ENCODE measurements at places on chromosomes 12 and 14. TPM values are rescaled to one million over a fixed set of nuclear protein-coding genes. Genes with fewer than 3 reads are reported as not detected.

The GLIPR1L1 gene
- total RNA-seq: not detected

The HELB gene
- total RNA-seq: 6.4 TPM

The GARIN6 gene
- total RNA-seq: not detected

The APOLD1 gene
- 8.4 TPM for total RNA-seq

The MGAT2 gene
- total RNA-seq: 73.3 TPM

The KCNC2 gene
- total RNA-seq: not detected

The FOXN4 gene
- 0.12 TPM for total RNA-seq

The C3AR1 gene
- total RNA-seq: 0.40 TPM

The CD4 gene
- not detected for total RNA-seq

The ASCL1 gene
- not detected for total RNA-seq

DNA sequence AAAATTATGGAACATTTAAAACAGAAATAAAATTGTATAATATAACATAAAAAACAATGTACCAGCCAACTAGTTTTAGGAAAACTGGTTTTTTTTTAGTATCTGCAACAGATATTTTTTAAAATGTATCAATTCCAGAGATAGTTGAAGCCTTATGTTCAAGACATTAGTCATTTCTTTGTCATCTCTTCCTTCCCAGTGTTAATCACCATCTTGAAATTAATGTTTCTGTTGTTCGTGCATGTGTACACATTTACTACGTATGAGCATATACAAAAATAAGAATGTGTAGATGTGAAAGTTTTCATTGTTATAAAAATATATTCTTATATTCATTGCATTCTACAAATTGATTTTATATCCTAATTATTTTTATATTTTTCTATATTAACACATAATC, 1062.1 kb downstream of the SLC6A15 start:
- DNase-seq: no peak

DNA sequence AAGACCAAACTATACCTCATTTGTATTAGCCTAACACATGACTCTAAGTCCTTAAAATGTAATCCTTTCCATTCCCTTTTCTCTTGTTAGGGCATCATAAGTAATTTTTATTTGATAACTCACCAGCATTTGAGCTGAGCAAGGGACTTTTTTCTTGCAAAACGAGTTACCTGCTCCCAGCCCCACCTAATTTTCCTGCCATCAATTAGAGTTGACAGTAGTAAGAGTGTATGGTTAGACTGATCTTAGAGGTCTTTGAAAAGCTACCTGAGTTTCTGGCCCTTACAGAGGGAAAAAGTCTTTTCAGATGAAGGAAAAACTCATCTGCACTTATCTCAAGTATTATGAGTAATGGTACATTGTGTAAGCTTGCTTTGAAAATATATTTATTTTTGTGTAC, 33.7 kb upstream of the AMN start:
- DNase-seq: no peak

- DNase-seq: peak; percentile 56
Measured at GRCh38 chr14:100155049-100155621, 4.3 kb downstream of the DEGS2 start.

- DNase-seq: no peak
Measured at GRCh38 chr12:41507286-41507685, 319.2 kb downstream of the PDZRN4 start.

GRCh38 chr12:5456906-5457305, 25.0 kb downstream of the NTF3 start:
- DNase-seq: peak; percentile 69

DNA sequence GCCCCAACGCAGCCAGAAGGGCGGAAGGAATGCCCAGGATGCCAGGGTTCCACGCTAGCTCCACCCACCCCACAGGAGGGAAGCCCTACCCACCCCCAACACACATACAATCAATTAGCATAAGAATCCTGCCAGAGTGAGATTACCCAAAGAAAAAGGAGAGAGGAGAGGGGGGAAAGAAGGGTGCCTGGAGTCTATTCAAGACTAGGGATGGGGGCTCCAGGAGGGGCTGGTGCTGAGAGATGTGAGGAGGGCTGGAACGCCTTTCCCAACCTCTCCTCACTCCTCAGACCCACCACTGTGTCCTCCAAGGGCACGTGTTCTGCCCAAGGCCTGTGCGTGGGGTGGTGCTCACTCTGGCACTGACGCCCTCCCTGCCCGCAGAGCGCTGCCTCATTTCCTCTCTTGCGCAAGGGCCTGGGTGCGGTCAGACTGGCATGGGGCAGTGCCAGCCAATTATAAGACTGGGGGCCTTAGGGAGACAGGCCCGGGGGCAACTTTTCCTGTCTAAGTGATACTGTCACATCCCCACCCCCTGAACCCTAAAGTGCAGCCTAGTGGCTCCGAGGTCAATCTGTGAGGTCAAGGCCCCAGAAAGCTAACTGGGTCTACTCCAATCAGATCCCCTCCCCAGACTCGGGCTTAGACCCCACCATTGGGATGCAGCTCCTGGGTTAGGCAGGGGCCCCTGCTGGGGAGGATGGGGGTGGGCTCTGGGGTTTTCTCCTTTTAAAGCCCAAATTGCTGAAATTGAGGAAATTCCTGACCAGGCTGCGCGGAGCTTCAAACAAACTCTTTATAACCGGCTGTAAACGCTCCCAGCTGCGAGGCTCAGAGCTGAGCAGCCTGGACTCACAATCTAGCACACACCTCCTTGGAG, 10.2 kb upstream of the ITGB7 start:
- peak; percentile 80 for DNase-seq

- DNase-seq: peak; percentile 83
Measured at GRCh38 chr12:117564881-117565280, 203.5 kb upstream of the NOS1 start.

DNA sequence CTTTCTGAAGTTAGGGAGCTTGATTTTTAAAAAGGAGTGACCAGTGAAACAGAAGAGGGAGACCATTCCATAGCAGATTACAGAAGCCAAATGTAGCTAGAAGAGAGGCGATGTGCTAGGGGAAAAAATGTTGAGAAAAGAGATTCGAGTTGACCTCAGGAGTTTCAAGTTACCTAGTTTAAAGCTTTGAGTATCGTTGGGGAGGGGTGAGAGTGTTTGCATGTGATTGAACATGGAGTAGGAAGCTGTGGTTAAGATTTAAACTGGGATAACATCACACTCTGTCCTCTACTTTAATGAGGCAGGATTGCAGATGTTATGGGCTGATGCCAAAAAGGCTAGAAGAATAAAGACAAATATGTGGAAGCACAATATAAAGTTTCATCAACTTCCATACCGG, 3.7 kb downstream of the LETMD1 start:
- DNase-seq: no peak

DNA sequence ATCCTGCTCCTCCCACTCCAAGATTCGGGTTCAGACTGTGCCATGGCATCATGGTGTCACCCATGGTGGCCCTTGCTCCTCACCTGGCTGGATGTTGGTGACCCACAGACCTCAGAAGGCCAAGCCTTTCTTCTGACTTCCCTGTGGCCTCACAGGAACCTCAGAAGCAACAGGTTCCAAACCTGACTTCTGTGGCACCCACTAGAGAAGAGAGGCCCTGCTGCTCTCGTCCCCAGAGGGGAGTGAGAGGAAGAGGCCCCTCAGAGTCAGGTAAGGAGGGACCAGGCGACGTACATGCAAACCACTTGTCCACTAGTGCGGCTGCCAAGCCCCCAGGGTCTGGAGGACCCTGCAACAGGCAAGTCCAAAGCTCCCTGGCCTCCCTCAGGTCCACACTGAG, 10.4 kb downstream of the CLBA1 start:
- no peak for DNase-seq

GRCh38 chr14:100765296-100765695, 38.6 kb downstream of the DLK1 start:
- DNase-seq: no peak

DNA sequence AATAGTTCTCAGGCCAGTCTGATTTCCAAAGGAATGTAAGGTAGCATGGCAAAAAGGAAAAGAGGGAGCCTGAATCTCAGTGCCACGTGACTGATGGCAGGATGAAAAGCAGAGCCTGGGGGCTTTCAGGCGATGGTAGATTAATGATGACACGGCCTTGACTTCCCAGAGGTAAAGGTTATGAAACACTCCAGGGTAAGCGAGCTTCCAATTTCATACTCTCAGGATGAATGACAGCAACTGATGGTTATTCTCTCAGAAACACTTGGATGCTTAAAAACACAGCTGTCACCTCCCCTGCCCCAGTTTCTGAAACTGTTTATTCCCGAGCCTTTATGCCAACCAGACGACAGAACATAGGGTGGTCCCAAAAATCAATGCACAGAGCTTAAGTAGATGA, 28.8 kb downstream of the GDF11 start:
- no peak for DNase-seq

- DNase-seq: no peak
Measured at GRCh38 chr14:77157740-77158139, 16.1 kb upstream of the ZDHHC22 start.

GRCh38 chr14:68105816-68106215, 286.2 kb downstream of the RAD51B start:
- no peak for DNase-seq

GRCh38 chr12:93520454-93520853, 52.0 kb upstream of the SOCS2 start:
- no peak for DNase-seq

- peak; percentile 65 for DNase-seq
Measured at GRCh38 chr14:67395876-67396189, 16.1 kb downstream of the PLEK2 start.

GRCh38 chr12:66688846-66689439, 10.1 kb upstream of the GRIP1 start:
- DNase-seq: peak; percentile 57

DNA sequence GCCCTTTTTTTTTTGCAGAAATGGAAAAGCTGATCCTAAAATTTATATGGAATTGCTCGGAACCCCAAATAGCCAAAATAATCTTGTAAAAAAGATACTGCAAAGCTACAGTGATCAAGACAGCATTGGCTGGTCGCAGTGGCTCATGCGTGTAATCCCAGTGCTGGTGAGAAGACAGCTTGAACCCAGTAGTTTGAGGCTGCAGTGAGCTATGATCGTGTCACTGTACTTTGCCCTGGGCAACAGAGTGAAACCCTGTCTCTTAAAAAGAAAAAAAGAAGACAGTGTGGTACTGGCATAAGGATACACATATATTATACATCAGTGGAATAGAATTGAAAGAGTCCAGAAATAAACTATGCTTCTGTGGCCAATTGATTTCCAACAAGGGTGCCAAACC, 5.4 kb downstream of the ITGB7 start:
- DNase-seq: no peak
